ENCODE measurements at places on chromosomes 11 and 22.

DNA sequence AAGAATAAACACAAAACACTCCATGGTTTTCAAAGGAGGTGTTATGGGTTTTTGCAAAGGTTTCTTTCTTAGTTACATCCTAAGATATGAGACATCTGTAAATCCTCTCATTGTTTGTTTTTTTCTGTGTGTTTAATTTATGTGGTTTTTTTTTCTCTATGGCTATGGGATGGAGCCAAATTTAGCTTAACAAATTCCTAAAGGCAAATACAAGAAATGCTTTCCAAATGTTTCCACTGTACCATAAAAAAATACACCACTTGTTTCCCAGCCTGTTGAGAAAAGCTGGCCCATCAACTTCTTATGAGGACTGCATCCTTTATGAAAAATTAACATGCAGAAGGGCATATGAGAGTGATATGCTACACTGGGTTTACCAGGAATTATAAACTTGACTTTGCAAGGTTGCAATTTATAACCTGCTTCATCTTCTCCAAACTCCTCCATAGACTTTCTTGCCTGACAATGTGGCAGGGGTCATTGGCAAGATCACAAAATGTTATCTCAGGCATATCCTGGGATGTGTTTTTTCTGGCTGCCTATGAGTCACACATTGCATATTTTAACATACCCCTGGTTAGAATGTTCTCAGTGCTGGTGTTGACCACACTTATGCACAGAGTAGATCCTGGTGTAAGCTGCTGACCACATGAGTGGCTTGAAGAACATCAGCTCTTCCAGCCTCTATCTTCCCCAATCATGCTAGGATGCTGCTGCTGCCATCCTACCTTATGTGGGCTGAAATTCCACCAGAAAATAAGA is 137.6 kb upstream of the TTC12 start:
- peak; percentile 71 for DNase-seq

- no peak for DNase-seq
Observed at GRCh38 chr11:133570376-133570775, 38.1 kb upstream of the OPCML start.

DNA sequence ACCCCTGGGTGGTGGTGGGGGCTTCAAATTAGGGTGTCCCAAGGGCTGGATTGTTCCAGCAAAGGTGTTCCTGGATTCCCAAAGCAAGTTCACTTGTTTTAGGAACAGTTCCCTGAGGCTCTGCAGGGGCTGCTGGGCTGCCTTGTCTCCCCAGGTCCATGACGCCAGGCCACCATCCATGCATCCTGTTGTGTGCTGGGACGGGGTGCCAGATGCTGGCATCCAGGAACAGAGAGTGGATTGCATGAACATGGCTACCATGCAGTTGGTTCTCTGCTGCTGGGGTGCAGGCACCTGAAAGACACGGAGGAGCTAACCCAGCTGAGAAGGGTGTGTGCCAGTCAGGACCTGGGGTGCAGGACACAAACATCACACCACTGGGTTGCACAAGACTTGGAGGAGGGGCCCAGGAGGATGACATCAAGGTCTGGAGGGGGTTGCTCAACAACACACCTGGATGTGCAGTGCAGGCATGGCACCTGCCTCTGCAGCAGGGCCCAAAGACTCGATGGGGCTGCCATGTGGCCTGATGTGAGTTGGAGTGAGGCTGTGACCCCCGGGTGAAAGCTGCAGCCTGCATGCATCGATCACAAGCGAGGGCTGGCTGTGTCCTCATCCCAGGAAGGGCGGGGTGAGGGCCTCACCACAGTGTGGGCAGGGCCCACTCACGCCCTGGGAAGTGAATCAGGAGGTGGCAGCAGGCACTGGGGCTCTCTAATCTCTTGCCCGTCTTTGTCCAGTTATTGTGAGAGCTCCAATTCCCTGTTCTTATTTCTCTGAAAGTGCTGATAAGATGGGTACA is 74.0 kb upstream of the CLDN5 start:
- no peak for DNase-seq

GRCh38 chr11:3964935-3965604 is 109.6 kb downstream of the STIM1 start:
- no peak for DNase-seq

DNA sequence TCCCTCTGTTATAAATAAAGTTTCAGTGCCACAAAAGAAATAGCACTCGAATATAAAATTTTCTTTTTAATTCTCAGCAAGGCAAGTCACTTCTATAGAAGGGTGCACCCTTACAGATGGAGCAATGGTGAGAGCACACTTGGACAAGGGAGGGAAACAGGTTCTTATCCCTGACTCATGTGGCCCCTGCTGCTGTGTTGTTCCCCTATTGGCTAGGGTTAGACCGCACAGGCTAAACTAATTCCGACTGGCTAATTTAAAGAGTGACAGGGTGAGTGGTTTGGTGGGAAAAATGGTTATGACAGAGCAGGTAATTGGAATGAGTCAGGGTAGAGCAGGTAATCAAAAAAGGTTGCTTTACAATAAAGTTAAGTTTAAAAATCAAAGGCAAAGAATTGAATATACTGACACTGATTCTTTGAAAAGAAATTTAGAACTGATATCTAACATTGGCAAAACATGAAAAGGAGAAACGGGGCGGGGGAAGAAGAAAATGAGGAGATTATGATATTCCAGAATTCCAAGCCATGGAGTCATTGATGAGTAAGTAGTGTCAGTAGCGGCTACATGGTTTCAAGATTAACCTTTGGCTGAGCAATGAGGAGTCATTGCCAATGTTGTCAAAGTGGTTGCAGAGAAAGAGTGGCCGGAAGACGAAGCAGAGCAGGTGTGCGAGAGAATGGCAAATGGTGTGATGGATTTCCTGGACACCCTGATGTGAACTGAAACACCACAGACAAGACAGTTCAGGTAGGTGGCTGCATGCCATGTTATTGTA is 48.4 kb upstream of the MRGPRX1 start:
- DNase-seq: no peak

DNA sequence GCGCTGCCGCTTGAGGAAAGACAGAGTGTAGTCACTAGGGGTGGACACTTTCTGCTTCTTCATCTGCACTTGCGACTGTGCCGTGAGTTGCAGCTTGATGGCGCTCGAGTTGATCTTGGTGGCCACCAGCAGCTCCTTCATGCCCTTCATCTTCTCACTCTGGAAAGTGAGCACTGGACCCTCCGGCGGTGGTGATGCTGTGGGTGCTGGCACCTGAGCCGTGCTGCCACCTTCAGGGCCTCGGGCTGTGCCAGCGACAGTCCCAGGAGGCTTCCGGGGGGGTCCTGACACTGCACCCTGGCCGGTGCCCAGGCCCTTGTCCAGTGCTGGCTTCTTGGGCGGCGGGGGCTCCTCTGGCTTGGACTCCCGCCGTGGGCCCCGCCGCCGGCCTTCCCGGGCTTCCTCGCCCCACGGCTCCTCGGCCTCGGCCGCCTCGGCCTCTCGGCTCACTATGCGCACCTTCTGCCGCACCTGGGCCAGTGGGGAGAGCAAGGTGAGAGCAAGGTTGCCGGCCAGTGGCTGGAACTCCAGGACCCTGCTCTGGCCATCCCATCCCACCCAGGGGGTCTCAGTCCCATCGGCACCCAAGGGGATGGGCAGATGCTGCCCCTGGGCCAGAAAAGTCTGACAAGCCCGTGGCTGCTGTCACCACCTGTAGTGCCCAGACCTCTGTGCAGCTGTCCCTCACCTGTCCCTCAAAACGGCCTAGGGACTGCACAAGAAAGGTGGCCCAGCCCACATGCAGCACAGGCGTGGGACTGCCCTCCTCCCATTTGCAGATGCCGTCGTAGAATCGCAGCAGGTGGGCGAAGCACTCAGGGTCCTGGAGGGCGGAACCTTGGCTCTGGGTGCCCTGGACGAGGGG is 1.6 kb upstream of the MAP4K2 start:
- DNase-seq: no peak

DNA sequence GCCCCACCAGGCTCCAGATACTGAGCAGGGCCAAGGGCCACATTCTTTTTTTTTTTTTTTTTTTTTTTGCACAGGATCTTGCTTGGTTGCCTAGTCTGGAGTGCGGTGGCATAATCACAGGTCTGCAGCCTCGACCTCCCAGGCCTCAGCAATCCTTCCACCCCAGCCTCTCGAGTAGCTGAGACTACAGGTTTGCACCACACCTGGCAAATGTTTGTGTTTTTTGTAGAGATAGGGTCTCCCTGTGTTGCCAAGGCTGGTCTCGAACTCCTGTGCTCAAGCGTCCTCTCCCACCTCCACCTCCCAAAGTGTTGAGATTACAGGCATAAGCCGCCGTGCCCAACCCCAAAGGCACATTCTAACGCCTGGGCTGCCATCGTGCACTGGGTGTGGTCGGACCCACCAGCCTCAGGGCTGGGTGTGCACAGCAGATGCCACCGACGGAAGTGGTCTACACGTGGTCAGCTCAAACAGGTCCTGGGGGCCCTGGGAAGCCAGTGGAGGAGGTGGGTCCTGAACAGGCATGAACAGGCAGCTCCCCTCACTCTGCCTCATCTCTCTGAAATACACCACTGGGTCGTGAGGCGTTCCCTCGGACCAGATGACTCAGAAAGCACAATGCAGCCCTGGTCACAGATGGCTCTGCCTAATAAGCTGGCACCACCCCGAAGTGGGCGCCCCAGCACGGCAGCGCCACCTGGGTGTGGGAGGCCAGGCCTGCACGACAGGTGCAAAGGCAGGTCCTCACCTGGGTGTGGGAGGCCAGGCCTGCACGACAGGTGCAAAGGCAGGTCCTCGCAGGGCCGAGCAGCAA is 5.1 kb upstream of the B4GALNT4 start:
- DNase-seq: no peak

DNA sequence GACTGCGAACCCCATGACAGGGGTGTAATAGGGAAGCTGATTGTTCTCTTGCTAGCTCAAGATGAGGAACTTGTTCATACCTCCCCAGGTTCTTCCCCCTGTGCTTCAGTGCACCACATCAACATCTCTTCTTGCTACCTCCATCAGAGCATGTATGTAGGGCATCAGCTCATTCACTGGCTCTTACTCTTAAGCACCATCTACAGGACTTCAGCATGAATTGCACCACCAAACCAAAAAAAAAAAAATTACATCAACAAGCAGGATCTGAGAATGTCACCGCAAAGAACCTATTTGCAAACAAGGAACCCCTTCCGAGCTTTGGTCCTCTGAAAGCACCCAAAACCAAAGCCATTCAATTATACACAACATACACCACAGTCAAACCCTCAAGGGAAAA is 2226.5 kb upstream of the RAG2 start:
- no peak for DNase-seq

DNA sequence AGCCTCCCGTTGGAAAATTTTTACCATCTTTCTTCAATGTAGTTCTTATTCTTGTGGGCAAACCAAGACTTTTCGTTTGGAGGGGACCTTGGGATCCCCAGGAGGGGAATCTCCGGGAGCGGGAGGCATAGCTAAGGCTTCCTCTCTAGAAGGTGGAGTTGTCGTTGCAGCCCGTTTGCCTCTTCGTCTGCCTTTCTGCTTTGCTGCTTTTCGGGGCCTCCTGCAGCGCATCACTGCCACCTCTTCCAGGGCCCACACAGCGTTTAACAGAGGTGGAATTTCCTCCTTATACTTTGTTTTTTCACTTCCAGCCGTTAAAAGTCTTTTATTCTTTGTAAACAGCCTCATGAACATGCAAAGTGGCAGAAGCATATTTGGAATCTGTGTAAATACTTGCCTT is 3.5 kb upstream of the IFITM3 start:
- no peak for DNase-seq

DNA sequence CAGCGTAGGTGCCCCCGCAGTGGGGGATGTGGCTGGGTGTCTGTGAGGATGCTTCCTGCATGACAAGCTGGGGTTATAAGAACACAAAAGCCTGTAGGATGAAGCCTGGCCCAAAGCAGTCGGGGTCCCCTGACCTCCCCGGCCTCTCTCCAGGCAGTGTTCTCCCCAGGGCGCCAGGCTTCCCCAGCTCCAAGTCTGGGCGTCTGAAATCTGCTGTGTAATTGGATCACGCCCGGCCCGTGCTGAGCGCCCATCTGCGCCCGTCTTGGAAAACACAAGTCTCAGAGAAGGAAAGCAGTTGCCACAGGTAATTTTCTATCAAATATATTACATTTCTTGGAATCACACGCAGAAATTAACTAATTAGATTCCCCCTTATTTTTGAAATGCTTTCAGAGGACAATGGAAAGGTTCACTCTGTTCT is 233.3 kb downstream of the CTTN start:
- no peak for DNase-seq

- DNase-seq: no peak
Observed at GRCh38 chr11:97110376-97110775, 720.6 kb downstream of the JRKL start.

GRCh38 chr22:50517495-50518260 is 7.7 kb downstream of the SCO2 start:
- DNase-seq: no peak

GRCh38 chr11:131324921-131325570 is 45.4 kb upstream of the NTM start:
- DNase-seq: no peak

DNA sequence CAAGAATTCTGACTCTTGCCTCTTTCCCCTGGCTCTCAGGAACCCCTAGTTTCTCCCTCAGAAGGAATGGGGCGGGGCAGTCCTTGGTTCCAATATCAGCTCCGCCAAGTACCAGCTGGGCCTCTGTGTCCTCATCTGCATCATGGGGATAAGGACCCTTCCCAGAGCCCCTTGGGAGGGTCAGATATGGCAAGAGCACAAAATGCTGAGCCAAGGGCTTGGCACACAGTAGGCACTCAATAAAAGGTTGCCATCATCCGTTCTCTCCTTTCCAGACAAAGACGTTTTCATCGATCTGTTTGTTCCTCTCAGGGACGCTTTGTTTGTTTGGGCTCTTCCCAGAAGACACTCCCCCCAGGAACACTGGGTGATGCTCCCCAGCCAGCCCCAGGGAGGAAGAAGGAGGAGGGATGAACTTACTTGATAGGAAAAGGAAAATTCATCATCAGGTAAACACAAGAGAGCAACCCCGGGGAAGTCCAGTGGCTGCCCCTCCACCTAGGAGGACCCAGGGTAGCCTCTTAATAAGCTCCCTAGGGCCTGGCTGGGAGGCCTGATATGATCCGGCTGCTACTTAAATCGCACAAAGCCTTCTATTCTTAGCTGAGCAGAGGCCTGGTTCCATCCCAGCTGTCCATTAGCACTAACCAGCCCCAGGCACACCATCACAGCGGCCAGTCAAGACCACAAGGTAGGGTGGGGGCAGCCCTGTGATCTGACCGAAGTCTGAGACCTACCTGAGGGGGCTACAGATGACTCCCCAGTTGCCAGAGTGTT is 19.6 kb downstream of the GDPD5 start:
- DNase-seq: peak; percentile 72

Data from muscle of leg (tissue), 16 donors.